Trophoblast cell (in vitro differentiated cells and primary cell): ENCODE measurements at places on chromosomes 2 and 18.

DNA sequence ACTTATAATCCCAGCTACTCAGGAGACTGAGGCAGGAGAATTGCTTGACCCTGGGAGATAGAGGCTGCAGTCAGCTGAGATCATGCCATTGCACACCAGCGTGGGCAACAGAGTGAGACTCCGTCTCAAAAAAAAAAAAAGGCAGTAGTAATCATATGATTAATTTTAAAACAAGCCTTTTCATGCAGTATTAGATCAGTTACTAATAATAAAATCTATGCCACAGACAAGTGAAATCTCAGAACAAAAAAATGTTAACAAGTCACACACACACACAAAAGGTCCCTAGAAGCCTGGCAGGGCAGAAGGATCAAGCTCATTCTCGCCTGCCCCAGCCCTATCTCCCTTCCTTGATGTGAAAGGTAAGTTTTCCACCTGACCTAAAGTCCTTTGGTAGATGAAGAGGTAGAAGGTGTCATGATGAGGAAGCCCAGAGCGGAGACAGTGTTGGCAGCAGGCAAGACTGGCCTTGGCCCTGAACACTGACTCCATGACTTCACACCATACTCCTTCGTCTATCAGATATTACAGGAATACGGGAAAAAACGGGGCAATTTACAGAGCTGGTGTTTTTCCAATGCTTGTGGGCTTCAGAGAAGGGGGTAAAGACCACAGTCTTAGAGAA, 10.6 kb downstream of the KDSR start:
- no peak for DNase-seq

GRCh38 chr2:35292199-35292598, 1063.4 kb upstream of the CRIM1 start:
- no peak for DNase-seq

- DNase-seq: peak; percentile 30
Measured at GRCh38 chr2:136118819-136119716, 1.1 kb upstream of the CXCR4 start.

GRCh38 chr2:196316050-196316430, 144.7 kb upstream of the STK17B start:
- no peak for DNase-seq

GRCh38 chr2:126877041-126877440, 21.6 kb upstream of the TEX51 start:
- no peak for DNase-seq

DNA sequence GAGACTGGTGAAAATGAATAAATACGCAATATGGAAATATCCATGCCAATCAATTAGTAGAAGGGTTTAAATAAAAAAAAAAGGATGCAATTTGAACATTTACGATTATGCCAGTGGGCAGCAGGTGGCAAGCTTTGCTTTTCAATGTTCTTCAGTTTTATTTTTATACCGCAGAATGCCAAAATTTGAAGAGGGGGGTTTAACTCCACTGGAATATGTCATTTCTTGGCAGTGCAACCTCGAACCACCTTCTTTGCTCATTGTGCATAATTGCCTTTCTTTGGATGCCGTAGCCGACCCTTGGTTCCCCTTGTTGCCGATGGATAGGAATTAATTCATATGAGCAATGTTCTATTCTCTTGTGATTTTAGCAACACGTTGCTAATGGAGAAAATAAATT, 88.0 kb downstream of the LTBP1 start:
- DNase-seq: no peak

GRCh38 chr2:365367-366275, 77.7 kb upstream of the ALKAL2 start:
- DNase-seq: no peak

DNA sequence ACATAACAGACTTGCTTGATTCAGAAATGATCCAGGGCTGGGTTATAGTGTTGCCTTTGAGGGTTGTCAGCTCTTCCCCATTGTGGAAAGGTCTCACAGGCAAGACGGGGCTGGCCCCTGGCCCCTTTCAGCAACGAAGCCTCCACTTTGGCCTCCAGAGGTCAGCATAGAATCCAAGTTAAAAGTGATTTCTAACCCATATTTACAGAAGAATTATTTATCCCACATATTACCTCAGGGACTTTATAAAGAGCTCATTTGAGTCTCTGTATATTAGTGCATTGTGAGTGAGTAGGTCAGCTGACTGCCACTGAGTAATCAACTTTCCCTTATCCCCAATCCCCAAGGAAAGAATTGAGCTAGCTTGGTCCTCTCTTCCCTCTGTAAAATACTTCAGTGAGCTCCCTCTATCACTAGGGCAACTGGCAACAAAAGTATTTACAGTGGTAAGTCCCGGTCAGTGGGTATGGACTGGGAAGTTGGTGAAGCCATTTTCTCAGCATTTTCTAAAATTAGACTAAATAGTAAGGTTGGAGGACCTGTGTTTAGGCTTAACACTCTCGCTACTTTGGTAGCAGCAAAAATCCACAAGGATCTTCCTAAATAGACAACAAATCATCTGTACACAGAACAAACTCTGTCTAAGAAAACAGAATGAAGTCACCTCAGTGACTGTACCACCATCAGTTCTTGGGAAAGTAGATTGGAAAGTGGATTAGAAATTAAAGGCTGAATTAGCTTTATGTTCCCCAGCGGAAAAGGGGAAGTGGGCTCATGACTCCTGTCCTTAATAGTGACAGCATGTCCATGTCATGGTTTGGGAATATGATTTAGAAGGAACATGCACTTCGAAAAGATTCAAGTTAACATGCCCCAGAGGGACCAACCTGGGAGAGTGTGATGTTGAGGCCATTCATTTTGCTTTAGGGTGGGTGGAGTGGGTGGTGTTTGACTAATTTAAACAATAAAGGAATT, 171.0 kb upstream of the SIX3 start:
- DNase-seq: no peak
